ENCODE measurements at places on chromosomes 3 and 15. TPM values are rescaled to one million over a fixed set of nuclear protein-coding genes. Genes with fewer than 3 reads are reported as not detected.

The CA12 gene
- 129 TPM for polyA plus RNA-seq

The TNIK gene
- polyA plus RNA-seq = 2.5 TPM

- DNase-seq = no peak
Measured at GRCh38 chr3:120224237-120224636, 60.8 kb downstream of the GPR156 start.

DNA sequence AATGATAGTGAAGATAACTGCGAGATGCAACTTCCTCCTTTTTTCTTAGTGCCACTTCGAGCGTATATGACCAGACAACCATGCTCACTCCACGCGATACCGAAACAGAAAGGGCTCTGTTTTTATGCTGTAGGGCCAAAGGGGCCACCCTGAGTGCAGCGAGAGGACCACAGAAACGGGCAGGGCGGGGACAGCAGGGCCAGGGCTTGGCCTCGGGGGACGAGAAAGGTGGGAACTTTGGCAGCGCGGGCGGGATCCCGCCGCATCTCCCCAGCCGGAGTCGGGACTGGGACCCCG, 483 bp downstream of the VPS13C start:
- DNase-seq = peak; percentile 58

- DNase-seq = no peak
Measured at GRCh38 chr3:174792864-174793263, 66.3 kb upstream of the NAALADL2 start.

DNA sequence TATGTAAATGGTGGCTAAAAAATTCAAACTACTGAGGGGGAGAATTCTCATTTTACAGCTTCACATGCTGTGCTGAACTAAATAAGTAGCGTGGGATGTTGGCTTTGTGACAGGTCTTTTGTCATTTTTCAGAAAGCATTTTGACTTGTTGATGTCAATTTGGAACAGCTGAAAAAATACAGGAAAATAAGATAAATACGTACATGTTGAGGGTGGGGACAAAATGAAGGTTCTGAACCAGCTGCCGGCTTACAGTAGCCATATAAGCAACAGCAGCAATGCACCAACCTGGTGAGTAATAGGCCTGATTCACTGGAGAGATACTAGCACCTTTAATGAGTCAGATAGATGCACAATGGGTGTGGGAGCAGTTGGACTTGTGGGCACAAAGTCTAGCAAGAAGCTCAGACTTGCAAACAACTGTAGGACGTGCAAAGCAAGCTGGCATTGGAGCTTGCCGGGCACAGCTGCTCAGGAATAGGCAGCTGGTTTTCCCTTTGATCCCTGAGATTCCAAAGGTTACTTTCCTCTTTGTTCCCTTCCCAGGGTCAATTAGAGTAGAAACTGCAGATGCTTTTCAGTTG, 12.9 kb downstream of the B3GNT5 start:
- peak; percentile 70 for DNase-seq

DNA sequence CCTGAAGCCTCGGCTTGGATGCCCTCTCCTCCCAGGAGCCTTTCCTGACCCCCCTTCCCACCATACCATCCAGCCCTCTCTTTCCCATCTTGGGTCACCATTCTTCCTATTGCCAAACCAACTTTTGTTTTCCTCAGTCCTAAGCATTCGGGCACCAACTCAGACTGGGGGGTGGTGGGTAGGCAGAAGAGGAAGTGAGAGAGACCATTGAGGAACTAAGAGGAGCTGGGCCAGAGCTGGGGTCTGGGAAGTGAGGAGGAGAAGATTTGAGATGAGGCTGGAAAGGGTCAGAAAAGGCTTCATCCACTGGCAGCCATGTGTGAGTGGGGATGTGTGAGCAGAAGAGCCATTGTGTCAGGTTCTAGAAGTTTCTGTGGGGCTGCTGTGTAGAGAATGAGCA, 37.7 kb downstream of the TKT start:
- DNase-seq = no peak

- no peak for DNase-seq
Measured at GRCh38 chr15:50235794-50236193, 29.7 kb downstream of the HDC start.

The DCBLD2 gene
- polyA plus RNA-seq = 272 TPM

DNA sequence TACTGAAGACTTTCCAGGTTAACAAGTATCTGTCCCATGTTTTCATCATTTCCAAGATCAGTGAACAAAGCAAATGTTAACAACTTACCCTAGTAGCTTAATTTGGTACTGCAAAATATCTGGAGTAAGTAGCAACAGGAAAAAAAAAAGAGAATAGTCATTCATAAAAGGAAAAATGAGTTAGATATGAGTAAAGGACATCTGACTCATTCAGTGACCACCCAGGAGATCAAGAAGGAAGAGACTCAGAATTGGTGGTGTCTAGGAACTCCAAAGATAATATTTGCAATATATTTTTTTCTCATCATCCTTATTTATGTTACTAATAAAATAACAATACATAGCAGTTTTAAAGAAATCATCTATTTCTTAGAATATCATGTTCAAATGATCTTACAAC, 253.8 kb upstream of the COL8A1 start:
- DNase-seq = no peak

The GABRB3 gene
- polyA plus RNA-seq = 78.3 TPM

The CFAP20DC gene
- 2.2 TPM for polyA plus RNA-seq

DNA sequence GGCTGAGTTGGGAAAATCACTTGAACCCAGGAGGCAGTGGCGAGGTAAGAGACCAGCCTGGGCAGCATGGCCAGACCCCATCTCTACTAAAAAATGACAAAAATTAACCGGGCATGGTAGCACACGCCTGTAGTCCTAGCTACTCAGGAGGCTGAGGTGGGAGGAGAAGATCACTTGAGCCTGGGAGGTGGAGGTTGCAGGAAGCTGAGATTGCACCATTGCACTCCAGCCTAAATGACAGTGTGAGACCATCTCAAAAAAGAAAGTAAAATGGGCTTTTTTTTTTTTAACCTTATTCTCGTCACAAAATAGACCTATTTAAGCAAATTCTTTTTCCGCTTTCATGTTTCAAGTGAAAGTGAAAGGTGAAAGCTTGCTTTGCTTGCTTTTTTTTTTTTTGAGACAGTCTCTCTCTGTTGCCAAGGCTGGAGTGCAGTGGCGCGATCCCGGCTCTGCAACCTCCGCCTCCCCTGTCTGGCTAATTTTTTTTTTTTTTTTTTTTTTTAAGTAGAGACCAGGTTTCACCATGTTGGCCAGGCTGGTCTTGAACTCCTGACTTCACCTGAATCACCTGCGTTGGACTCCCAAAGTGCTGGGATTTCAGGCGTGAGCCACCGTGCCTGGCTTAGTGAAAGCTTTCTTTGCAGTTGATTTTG, 3.6 kb downstream of the PDIA3 start:
- no peak for DNase-seq

The PLA2G4F gene
- not detected for polyA plus RNA-seq

GRCh38 chr15:78672285-78673014, 31.4 kb upstream of the CHRNB4 start:
- DNase-seq = peak; percentile 13

GRCh38 chr15:78715930-78716329, 74.9 kb upstream of the CHRNB4 start:
- DNase-seq = peak; percentile 68

The CYP8B1 gene
- not detected for polyA plus RNA-seq

- DNase-seq = no peak
Measured at GRCh38 chr3:119295816-119296726, 1.9 kb downstream of the ARHGAP31 start.

The GORASP1 gene
- polyA plus RNA-seq = 27.4 TPM

GRCh38 chr3:73270839-73271483, 209.5 kb downstream of the EBLN2 start:
- no peak for DNase-seq

DNA sequence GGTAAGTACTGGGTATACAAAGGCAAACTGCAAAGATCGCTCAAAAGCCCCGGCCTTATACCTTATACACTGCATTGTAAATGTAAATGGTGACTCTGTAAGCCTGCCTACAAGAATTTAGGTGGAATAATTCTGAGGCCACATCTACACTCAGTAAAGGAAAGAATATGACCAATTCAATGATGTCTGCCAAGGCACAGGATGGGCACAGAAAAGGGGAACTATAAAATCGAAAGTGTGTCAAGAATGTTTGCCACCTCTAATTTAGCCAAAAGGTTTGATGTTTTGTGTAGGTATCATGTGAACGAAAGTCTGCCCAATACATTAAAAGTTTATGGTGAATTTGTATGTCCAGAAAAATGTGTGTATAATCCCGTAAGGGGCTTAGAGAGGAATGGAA, 96.1 kb downstream of the FOXP1 start:
- no peak for DNase-seq

DNA sequence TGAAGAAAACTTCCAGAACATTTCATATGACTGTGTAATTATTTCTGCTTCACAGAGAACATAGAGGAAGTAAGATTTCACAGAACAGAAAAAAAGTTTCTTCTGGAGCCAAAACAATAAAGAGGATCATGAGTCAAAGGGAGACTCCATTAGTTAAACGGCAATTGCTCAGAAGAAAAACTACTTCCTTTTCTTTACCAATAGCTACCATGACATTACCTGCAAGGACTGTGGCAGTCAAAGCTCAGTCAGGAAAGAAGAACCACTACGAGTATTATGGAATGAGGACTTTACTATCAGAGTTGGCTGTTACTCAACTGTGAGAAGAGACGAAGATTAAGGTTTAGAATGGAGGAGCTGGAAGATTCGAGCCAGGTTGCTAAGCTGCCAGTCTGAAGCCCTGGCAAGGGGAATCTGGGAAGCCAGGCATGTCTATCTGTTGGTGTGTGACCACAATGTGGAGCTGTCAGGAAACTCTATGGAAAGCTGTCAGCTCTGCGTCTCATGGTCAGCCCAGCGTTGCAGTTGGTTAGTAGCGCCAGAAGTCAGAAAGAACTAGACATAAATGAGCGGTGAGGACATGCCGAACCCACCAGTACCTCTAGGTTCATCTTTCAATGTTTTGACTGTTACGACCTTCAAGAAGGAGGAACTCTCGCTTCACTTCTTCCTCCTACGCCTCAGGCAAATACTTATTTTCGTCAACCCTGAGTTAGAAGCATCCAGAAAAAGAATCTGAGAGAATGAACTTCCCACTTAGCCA, 604.3 kb downstream of the FGF12 start:
- no peak for DNase-seq

DNA sequence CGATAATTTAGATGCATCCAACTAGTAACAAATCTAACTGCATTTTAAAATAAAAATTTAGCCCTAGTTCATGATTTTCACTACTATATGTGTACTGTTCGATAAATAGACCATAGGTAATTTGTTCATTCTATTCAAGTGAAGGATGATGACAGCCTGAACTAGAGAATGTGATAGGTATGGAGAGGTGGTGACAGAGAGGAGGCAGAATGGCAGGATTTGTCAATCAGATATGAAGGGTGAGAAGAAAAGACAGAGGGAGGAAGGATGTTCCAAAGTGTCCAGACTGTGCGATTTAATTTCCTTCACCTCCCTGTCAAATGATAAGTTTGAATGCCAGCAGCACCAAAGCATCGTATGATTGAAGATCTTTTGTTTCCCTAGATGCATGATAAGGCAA, 31.6 kb downstream of the BCL2A1 start:
- no peak for DNase-seq

DNA sequence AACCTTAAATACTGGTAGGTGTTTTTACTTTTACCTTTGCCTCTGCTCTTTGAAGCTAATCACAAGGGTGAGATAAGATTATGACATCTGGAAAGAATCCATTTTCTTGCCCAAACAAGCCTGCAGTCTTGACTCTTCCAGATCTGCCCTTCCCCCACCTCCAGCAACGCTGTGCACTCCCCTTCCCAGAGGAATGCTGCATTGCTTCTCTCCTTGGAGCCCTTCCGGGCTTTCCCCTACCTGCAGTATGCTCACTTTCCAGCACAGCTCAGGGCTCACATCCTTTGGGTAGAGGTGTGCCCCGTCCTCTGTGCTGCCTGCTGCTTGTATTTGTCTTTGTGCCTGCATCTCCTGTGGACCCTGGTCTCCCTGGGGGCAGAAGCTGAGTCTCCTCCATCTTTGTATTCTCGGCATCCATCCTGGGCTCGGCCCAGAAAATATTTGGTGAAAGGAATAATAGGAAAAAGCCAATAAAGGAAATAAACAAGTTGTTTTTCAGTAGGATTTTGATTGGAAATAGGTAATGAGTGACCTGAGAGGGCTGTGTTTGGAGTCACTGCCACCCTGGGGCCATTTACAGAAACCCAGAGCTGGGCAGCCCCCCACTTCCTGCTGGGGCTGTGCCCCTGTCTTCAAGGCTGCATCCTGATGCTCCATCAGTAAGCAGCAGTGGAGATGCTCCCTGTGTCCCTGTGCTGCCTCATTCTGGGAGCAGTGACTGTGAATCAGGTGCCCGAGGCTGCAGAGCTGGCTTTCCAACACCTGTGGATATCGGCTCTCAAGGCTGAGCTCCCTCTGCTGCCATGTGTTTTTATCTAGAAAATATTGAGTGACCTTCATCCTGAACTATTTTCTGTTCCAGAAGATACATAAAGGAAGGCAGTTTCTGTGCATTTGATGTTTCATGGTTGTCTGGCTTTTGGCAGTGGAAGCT, 117.5 kb downstream of the EEFSEC start:
- DNase-seq = no peak

DNA sequence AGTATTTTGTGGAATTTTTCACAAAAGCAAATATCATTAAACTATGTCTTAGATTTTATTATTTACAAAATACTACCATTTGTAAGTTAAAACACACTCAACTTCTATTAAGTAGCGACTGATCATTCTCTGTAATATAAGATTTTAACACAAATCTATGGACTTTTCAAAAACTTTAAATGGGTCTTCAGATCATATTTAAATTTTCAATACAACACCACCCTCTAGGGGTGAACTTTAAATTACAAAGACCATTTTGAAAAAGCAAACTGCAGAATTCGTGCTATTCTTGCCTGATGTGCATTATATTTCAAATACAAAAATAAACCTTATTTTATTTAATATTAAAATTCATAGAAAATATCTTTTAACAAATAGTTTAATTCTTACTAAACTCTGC, 8.2 kb upstream of the VGLL4 start:
- DNase-seq = peak; percentile 44

The TNFAIP8L3 gene
- polyA plus RNA-seq = 1.8 TPM
